A549 treated with CpdA at 1 μM for 4 hours (cell line): ENCODE measurements at places on chromosomes 3 and 15. TPM values are rescaled to one million over a fixed set of nuclear protein-coding genes. Genes with fewer than 3 reads are reported as not detected.

Gene PP2D1
- total RNA-seq: not detected in 5 replicates

Gene CD96
- not detected in 5 replicates for total RNA-seq

Gene PTH1R
- total RNA-seq: 0.37 to 0.52 TPM (median 0.48 TPM) in 4 of 5 replicates, not detected in the other

Gene CNTN4
- total RNA-seq: not detected in 5 replicates

Gene CCR1
- total RNA-seq: not detected in 5 replicates

Gene MAP1A
- 0.70 to 1.0 TPM (median 0.81 TPM) in 5 replicates for total RNA-seq

Gene RHCG
- 35.4 to 44.9 TPM (median 36.0 TPM) in 5 replicates for total RNA-seq

Gene EXD1
- 0.06 to 0.12 TPM (median 0.10 TPM) in 3 of 5 replicates, not detected in the others for total RNA-seq
